ENCODE measurements at places on chromosomes 2 and 18.
A peak's percentile ranks its signal among the peaks of the same experiment; 100 is the strongest.

DNA sequence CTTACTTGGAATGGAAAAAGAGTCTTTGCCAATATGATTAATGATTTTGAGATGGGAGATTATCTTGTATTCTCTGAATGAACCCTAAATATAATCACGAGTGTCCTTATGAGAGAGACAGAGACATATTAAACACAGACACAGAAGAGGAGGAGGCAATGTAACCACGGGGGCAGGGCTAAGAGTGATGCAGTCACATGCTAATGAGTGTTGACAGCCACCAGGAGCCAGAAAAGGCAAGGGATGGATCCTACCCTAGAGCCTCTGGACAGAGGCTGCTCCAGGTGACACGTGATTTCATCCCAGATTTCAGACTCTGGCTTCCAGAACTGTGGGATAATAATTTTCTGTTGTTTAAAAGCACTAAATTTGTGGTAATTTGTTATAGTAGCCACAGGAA is 679.6 kb downstream of the MBD2 start:
- no peaks in the 10 kb centered on the region for H3K27me3 ChIP-seq
- no peaks in the 10 kb centered on the region for H3K36me3 ChIP-seq
- DNase-seq, result no peak
- no peaks in the 10 kb centered on the region for H3K4me1 ChIP-seq
- no peak overlapping the region for H3K27ac ChIP-seq

- peaks cover 50% of the 10 kb centered on the region for H3K36me3 ChIP-seq
- no peak for DNase-seq
- H3K4me1 ChIP-seq, result peaks cover 36% of the 10 kb centered on the region
- H3K27me3 ChIP-seq, result no peaks in the 10 kb centered on the region
These were observed 308.3 kb upstream of the EPAS1 start for GRCh38 chr2:45988879-45989278.

GRCh38 chr2:11264818-11265217 is 79.6 kb downstream of the ROCK2 start:
- H3K27me3 ChIP-seq, result no peaks in the 10 kb centered on the region
- peaks cover 6% of the 10 kb centered on the region for H3K4me1 ChIP-seq
- H3K27ac ChIP-seq, result no peak overlapping the region
- DNase-seq, result no peak
- no peak overlapping the region for H3K4me3 ChIP-seq

GRCh38 chr2:54624591-54625071 is 98.8 kb upstream of the EML6 start:
- no peak overlapping the region for H3K4me3 ChIP-seq
- H3K36me3 ChIP-seq, result peaks cover 66% of the 10 kb centered on the region
- peaks cover 25% of the 10 kb centered on the region for H3K4me1 ChIP-seq
- no peaks in the 10 kb centered on the region for H3K27me3 ChIP-seq

GRCh38 chr2:112713585-112713925 is 7.3 kb upstream of the NT5DC4 start:
- H3K27ac ChIP-seq, result peak overlapping the region; percentile 32
- H3K36me3 ChIP-seq, result no peaks in the 10 kb centered on the region
- no peak overlapping the region for H3K4me3 ChIP-seq

- H3K36me3 ChIP-seq, result no peaks in the 10 kb centered on the region
- no peak overlapping the region for H3K27ac ChIP-seq
- no peak overlapping the region for H3K4me3 ChIP-seq
- no peaks in the 10 kb centered on the region for H3K27me3 ChIP-seq
- DNase-seq, result no peak
- H3K4me1 ChIP-seq, result peaks cover 26% of the 10 kb centered on the region
These were observed 166.1 kb upstream of the ZNF521 start for GRCh38 chr18:25517881-25518715.

Measured in stimulated activated naive B cell treated with anti-CD40 and anti-IgM and Interleukin-4, amounts not matched to agents 10 μg/mL and 1 μg/mL and 100 μg/mL, for 72 hours (primary cell).